ENCODE measurements at places on chromosomes 2 and 18.

GRCh38 chr2:115505331-115505730, 1062.9 kb downstream of the DPP10 start:
- DNase-seq, result no peak

- DNase-seq, result no peak
Measured at GRCh38 chr2:178242552-178242883, 48.2 kb downstream of the OSBPL6 start.

- DNase-seq, result no peak
Measured at GRCh38 chr2:62145478-62146100, 50.3 kb upstream of the B3GNT2 start.

- no peak for DNase-seq
Measured at GRCh38 chr2:206642075-206643025, at the start of gene FAM237A. FAM237A (plus strand) TSS chr2:206642487; CDS start chr2:206644237, 1,750 bp downstream.

- DNase-seq, result no peak
Measured at GRCh38 chr2:17242813-17243485, 275.3 kb downstream of the RAD51AP2 start.

- no peak for DNase-seq
Measured at GRCh38 chr2:39667104-39667885, 1.6 kb downstream of the TMEM178A start.

DNA sequence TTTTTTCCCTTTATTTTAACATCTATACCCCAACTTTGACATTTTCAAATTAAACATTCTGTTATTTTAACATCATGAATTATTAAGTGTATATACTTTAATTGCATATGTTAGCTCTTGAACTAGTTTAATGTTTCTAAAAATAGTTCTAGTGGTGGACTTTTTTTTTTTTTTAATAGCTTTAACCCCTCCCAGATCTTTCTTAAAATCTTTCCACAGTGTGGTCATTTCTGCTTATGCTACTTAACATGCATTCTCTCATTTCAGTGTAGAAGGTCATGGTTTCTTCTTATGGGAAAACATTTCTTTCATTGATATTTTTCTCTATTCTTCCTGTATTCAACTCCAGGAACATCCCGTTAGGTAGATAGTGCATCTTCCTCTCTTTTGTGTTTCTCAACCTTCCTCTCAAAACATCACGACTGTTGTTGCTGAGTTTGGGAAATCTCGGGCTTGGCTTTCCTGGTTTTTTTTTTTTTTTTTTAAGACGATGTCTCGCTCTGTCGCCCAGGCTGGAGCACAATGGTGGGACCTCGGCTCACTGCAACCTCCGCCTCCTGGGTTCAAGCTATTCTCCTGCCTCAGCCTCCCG, 849 bp upstream of the TMEM18 start:
- DNase-seq, result no peak

GRCh38 chr2:203195331-203196036, 43.3 kb upstream of the CYP20A1 start:
- DNase-seq, result no peak

GRCh38 chr2:66968946-66969345, 428.2 kb upstream of the ETAA1 start:
- DNase-seq, result no peak

DNA sequence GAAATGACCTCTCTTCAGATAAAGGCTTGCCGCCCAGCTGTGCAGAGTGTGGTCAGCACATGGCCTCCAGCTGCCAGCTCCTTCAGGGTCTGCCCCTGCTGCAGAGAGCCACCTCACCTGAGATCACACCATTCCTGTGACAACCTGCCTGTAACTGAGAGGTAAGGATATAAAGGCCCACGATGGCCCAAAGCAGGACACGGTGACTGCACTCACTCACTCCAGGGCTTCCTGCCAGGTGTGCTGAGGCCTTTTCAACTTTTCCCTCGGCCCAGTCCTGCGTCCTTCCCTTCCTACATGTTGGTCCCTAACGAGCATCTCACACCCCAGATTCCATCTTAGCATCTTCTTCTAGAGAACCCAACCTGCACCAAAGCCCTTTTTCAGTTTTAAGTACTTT, 36.2 kb downstream of the ANKRD44 start:
- DNase-seq, result no peak

- DNase-seq, result no peak
Measured at GRCh38 chr18:50441016-50441415, 66.2 kb downstream of the SKA1 start.

GRCh38 chr18:62368100-62368499, 43.0 kb downstream of the TNFRSF11A start:
- no peak for DNase-seq

GRCh38 chr2:24779116-24779515, 14.1 kb downstream of the PTRHD1 start:
- DNase-seq, result no peak

GRCh38 chr2:65059071-65059470, 2.9 kb downstream of the CEP68 start:
- no peak for DNase-seq

DNA sequence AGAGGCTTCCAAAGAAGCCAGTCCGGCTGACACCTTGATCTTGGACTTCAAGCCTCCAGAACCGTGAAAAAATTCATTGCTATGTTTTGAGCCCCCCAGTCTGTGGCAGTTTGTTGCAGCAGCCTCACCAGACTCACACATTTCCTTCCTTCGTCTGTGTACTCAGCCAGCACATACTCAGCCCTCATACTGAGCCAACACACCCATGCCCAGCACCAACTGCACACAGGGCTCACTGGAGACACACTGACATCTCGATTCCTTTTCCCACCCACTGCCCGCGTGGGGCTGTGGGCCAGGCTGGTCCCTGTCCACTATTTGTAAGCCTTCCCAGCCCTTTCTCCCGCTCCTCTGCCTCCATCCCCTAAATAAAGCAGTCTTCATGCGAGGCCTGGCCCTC, 24.1 kb upstream of the NMUR1 start:
- DNase-seq, result no peak

GRCh38 chr2:238510911-238511613, 84.3 kb downstream of the ASB1 start:
- DNase-seq, result no peak

GRCh38 chr18:36931106-36931505, 102.2 kb downstream of the KIAA1328 start:
- DNase-seq, result no peak

- no peak for DNase-seq
Measured at GRCh38 chr18:60838677-60839076, 466.1 kb upstream of the MC4R start.

- DNase-seq, result no peak
Measured at GRCh38 chr2:216083464-216084281, 2.0 kb downstream of the TMEM169 start.

GRCh38 chr2:5020116-5020875, 671.9 kb upstream of the SOX11 start:
- no peak for DNase-seq

- no peak for DNase-seq
Measured at GRCh38 chr2:85907671-85908157, 18.9 kb upstream of the ST3GAL5 start.

DNA sequence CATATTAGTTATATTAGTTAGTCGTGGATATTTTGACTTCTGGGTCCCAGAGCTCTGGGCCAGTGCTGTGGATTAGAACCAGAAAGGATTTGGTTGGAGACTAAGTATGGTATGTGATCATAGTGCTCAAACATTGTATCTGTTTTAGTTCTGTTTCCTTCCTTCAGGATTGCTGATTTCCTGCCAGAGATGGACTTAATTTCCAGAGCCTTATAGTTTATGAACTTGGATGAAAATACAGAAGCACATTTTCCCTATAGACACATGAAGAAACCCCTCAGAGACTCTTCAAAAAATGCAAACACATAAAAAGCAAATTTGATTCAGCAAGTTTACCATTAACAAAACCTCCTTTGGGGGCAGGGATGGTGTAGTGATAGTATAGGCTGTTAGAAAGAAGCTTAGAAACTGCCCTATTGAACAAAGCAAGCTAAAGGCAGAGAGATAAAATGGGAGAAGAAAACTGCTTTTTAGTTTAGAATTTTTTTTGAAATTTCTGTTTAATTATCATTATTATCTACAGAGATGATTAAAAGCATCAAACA, 88.7 kb upstream of the EFEMP1 start:
- DNase-seq, result no peak

GRCh38 chr2:187369471-187369870, 78.6 kb downstream of the CALCRL start:
- no peak for DNase-seq

- DNase-seq, result no peak
Measured at GRCh38 chr2:174180165-174180724, 68.1 kb downstream of the OLA1 start.

GRCh38 chr2:121063471-121063870, 221.5 kb downstream of the TFCP2L1 start:
- DNase-seq, result no peak

- DNase-seq, result no peak
Measured at GRCh38 chr2:172442072-172442895, 14.9 kb downstream of the ITGA6 start.

- no peak for DNase-seq
Measured at GRCh38 chr18:30787410-30787809, 255.1 kb downstream of the DSC3 start.

DNA sequence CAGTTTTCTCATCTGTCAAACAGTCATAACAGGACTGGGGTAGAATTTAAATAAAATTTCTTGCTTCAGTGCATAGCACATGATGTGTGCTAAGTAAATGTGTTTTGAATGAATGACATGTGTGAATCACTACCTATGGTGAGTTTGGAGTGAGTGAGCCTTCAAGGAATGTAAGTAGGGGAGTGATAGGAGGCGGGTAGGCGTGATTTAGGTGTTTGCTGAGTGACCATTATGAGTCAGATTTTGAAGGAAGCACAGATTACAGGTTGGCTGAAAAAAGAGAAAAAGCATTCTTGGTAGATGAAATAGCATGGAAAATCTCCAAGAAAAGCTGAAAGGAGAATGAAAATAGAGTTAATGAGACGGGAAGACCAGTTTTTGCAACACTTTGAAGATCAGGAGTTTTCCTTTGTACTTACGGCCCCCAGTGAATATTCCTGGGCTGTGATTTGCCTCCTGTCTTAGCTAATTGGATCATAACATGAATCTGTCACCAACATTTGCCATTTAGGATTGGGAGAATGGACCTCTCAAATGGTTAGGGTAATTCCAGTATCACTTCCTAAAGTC, 136.9 kb upstream of the GATA6 start:
- DNase-seq, result no peak

GRCh38 chr2:129887688-129888266, 91.7 kb upstream of the RAB6C start:
- DNase-seq, result no peak

GRCh38 chr2:146950361-146950760, 894.5 kb upstream of the ACVR2A start:
- no peak for DNase-seq

DNA sequence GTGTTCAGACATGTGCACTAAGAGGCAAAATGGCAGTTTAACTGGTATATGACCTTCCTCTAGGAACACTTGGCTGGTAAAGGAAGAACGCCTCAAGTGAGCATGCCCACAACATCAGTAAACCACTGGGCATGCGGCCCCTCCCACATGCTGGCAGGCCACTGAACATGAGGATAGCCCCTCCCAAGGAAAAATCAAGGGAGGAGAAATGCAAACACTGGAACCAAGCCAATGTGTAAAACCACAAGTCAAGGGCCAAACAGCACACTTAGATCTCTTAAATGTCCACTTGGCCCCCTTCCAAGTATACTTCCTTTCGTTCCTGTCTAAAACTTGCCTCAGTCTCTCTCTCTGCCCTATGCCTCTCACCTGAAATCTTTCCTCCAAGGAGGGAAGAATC, 980.8 kb downstream of the TSN start:
- DNase-seq, result no peak

- no peak for DNase-seq
Measured at GRCh38 chr2:126686841-126687485, 31.0 kb downstream of the GYPC start.

DNA sequence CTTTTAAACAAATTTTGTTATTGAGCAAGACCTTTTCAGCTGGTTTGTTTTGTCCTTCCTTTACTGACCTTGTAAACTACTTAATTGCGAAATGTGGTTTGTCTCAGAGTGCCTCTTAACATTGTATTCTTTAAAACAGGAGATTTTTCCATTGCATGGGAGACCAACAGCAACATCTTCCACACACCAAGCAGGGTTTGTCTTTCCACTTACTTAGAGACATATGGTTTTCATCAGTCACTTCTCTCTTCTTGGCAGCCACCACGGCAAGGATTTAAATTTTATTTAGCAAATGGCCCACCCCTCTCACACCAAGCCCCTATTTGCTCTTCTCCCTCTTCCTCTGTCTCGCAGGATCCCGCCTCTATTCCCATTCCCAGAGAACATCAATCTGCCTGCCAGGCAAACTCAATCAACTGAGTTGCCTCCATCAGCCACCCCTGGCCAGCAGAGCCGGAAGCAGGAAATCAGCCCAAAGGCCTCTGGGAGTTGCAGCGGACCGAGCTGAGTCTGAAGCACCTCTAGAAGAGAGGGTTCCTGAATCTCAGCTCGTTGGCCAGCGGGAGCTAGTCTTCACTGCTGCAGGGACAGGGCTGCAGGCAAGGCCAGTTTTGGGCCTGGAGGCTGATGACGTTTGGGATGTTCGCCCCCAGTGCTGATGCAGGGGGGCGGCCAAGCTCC, 11.3 kb upstream of the CIB4 start:
- DNase-seq, result no peak

DNA sequence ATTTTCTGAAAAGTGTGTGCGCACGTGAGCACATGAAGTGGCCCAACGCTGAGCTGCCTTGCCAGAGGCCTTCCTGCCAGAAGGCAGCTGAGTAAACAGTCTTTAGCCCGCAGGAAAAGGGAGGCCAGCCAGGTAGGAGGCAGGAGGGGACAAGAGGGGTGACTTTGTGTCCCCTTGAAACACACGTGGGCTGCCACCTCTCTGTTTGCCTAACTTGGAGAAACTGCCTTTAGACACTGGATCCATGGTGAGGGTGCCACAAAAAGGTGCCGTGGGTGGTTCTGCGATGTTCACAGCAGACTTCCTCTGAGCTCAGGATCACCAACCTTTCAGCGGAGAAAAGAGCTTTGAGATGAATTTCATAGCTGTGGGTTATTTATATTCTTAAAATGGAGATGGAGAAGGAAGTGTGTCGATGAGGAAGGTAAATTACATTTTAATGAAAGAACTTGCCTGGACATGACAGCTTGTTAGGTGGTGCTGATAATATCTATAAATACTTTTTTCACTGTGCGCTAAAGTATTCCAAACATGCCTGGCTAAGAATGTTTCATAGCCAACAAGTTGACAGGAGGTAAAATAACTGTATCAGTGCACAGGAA, 36.6 kb upstream of the ASB1 start:
- no peak for DNase-seq

- DNase-seq, result no peak
Measured at GRCh38 chr2:69017080-69017479, 4.1 kb downstream of the ANTXR1 start.

GRCh38 chr2:241788135-241788534, 11.5 kb downstream of the GAL3ST2 start:
- no peak for DNase-seq

Data from hematopoietic multipotent progenitor cell treated with erythropoietin and hydrocortisone succinate and interleukin-3 and kit ligand, for 17 days (in vitro differentiated cells).